Dermis microvascular lymphatic vessel endothelial cell (primary cell): ENCODE measurements at places on chromosomes 13 and 19. TPM values are rescaled to one million over a fixed set of nuclear protein-coding genes. Genes with fewer than 3 reads are reported as not detected.

Gene NDUFA7
- 21.0 and 39.7 TPM in 2 replicates for total RNA-seq

Gene HIPK4
- total RNA-seq: under 0.01 TPM in 2 replicates

Gene CD22
- 0.13 and 0.38 TPM in 2 replicates for total RNA-seq

Gene SLC25A41
- 0.13 TPM in 2 replicates for total RNA-seq

- DNase-seq: no peak
These were observed 703 bp upstream of the FBL start for GRCh38 chr19:39846678-39847486.

DNA sequence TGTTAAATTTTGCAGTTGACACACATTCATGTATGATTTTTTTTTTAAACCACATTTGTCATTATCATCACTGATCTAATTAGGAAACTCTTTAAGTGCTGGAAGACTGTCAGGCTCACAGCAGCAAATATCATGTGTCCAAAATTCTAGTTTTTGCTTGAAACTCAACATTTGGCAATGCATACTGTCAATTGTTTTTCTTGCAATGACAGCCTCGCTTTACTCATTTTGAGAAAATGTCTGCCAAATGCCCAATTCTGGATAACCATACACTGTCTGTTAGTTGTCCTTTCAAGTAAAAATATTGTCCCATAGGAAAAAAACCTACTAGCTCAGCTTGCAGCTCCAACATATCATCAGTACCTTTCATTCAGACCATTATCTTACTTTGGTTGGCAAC, 523.9 kb upstream of the ARGLU1 start:
- no peak for DNase-seq

GRCh38 chr13:41931337-41931736, 29.6 kb downstream of the VWA8 start:
- DNase-seq: no peak

GRCh38 chr19:9848762-9849161, 13.6 kb downstream of the PIN1 start:
- DNase-seq: no peak

GRCh38 chr13:23876265-23876664, 12.9 kb downstream of the MIPEP start:
- peak; percentile 17 for DNase-seq
